HFF-Myc (cell line): ENCODE measurements at places on chromosomes 1 and 21.

DNA sequence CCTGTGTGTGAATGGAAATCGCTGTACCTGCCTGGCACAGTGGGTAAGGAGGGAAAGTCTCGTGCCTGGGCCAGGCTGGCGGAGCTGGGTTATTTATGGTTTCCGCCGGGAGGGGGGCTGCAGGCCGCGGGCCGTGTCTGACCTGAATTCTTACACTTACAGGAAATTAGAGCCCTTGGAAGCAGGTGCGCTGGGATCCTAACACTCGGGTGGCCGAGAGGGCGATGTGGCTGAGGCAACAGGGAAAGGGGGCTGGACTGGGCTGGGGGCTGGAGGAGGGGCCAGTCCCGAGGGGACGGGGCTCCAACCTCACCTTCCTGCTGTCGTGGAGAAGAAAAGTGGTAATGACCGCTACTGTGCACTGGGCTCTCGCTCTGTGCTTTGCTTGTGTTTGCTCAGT is 109.4 kb upstream of the WNT4 start:
- DNase-seq: no peak

GRCh38 chr1:33275706-33276572 is 19.6 kb downstream of the ZNF362 start:
- DNase-seq: no peak

DNA sequence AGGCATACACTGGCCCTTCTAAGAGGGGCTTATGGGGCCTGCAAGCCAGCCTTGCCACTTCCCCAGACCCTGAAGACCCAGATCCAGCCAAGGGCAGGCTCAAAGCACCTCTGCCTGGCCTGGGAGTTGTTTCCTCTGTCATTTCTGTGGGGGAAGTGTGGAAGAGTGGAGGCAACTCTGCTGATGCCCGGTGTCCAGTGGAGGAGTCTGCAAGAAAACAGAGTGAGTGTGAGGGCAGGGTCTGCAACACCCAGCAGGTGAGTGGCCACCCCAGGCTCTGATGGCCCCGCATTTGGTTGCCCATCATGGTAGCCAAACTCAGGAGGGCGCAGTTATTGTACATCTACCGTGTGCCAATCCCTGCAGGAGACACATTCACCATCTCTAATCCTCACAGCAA is 8.4 kb downstream of the CLEC20A start:
- DNase-seq: no peak

DNA sequence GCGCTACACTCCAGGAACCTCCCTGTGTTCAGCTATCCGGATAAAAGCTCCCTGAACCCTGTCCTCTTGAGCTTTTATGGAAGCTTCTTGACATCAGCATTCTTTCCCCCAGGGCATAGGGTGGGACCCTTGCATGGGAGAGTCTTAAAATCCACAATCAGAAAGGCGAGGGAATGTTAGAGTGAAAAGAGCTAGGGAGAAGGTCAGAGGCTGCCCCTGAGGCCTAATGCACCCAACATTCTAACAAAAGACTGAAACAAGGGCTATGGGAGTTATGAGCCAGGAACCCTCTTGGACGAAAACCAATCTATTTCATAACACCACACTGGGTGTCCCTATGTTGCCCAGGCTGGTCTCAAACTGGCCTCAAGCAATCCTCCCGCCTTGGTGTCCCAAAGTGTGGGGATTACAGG is 36.7 kb downstream of the NEK2 start:
- no peak for DNase-seq

DNA sequence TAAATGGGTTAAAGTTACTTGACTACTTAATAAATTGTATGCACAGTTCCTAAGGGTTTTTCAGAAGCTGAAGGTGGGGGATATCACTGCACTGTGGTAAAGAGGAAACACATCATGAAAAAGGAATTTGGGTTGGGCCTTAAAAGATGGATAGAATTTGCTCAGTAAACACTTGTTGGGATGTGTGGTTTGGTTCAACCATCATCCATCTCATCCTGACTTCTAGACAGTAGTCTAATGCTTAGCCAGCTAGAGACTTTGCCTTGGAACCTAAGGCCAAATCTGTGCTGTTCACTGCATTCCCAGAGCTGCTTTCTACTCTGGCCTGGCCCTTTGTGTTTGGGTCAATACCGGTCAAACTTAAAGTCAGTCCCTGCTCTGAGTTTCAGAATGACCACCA is 30.6 kb downstream of the LY9 start:
- DNase-seq: no peak

GRCh38 chr1:18009055-18009454 is 98.5 kb upstream of the IGSF21 start:
- no peak for DNase-seq

DNA sequence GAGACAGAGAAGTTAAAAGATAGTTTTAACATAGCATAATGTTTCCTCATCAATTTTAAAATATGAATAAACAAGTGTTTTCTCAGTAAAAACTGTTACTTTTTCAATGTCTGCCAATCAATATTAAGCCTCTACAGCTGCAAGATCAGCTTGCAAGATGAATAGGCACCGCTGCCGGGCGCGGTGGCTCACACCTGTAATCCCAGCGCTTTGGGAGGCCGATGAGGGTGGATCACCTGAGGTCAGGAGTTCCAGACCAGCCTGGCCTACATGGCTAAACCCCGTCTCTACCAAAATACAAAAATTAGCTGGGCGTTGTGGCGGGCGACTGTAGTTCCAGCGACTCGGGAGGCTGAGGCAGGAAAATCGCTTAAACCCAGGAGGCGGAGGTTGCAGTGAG is 54.8 kb upstream of the SH3GLB1 start:
- DNase-seq: no peak

DNA sequence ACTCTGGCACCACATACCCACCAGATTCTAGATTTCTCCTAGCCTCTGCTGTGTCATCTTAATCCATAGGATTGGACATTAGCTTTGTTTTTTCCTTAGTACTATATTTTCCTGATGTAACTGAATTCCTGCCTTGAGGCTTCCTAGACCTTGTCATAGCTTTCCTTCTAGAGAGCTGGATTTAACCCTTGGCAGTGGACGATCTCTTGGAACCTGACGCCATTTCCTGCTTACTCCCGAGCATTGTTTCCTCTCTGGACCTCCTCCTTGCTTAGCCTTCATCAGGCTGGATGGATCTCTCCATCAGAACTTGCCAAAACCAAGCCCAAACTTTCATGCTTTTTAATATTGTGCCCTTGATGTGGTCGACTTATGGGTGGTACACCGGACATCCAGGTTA is 1.5 kb downstream of the APOBEC4 start:
- DNase-seq: no peak

DNA sequence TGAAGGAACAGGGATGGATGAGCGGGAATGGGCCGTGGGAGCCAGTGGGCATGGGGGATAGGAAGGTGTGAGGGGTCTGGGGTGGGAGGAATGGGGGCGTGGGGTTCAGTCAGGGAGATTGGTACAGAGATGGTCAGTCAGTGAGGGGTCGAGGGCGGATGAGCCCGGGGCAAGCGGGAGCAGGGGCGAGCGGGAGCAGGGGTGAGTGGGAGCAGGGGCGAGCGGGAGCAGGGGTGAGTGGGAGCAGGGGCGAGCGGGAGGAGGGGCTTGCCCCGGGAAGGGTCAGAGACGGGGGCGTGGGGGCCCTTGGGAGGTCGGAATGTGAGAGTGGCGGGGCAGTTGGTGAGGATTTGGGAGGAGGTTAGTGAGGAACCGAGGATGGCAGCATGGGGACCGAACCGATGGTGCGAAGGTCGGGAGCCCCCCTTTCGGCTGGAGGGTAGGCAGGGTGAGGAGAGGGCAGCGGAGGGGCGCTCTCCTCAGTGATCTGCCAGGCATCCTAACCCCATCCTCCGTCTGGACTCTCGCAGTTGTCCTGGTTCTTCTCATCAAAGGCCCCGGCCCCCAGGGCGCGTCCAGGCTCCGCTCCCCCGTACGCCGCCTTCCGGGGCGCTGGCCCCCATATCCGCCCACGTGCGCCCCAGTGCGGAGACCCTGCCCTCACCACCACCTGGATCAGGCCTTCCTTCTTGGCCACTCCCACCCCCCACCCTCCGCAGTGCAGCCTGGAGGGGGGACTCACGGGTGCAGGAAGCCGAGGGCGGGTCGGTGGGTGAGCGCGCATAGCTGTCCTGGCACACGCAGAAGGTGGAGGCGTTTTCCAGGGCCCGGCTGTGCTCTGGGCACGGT is 11.2 kb downstream of the EPHA10 start:
- DNase-seq: no peak

DNA sequence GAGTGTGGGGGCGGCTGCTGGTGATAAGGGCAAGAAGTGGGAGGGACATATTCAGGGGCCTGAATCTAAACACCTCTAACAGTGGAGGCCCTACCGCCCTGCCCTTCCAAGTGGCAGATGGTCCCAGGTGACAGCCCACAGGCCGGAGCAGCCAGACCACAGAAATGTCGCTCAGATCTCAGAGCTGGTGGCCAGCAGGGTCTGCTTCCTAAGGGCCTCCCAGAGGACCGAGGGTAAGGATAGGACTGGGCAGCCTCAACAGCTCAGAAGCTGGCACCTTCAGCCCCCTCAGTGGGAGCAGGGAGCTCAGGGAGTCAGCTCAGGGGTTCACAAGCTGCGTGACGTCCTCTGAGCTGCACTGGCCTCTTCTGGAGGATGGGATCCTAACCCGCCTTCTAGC is 201.8 kb upstream of the ZC3H12A start:
- DNase-seq: no peak

GRCh38 chr1:227736814-227737432 is 1.7 kb downstream of the SNAP47 start:
- no peak for DNase-seq

DNA sequence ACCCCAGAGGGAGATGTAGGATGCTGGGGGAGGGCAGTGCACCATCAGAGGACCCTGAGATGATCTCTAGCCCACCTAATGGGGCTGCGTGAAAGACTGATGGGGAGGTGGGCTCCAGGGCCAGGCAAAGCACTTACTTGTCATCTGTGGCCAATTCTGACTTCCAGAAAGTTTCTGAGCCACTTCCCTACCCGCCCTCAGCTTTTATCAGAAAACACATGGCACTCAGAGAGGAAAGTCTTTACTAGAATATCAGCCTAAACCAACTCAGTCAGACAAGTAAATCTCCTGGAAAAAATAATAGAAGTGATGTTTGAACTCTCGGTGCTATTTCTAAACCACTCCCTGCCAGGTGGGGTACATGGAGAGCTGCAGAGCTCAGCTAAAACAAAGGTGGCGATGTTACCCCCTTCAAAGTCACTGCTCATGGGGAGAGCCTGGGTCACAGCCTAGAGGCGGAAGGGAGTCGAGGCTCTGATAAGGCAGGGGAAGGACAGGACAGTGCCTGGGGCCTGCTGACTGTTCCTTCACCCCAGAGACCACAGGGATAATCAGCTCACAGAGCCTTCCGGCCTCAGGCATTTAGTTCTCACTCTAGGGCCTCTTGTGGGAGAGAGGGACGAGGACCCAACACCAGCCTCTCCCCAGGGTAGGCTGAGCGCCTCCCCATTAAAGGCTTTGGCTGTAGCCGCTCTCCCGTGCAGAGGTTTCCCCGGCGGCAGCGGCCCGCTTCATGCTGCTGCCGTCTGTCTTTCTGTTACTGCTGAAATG is 14.2 kb downstream of the SMIM12 start:
- DNase-seq: no peak

DNA sequence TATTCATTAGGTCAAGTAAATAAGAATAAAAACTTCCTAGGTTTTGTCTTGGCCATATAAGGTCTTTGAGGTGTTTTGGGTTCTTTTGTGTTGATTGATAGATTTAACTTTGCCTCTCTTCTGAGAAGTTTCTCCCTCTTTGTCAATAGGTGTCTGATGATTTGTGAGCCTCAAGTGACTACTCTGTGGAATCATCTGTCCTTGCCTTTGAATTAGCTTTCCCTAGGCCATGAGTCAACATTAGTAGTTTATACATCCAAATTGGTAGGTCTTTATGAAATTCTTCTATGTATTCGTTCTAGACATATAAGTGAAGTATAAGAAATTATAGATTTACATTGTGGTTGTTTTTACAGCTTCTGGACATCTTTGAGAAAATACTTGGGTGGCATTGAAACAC is 864.4 kb downstream of the USP25 start:
- DNase-seq: no peak

- DNase-seq: no peak
These were observed 2.2 kb downstream of the CACNA1E start for GRCh38 chr1:181485287-181486097.

DNA sequence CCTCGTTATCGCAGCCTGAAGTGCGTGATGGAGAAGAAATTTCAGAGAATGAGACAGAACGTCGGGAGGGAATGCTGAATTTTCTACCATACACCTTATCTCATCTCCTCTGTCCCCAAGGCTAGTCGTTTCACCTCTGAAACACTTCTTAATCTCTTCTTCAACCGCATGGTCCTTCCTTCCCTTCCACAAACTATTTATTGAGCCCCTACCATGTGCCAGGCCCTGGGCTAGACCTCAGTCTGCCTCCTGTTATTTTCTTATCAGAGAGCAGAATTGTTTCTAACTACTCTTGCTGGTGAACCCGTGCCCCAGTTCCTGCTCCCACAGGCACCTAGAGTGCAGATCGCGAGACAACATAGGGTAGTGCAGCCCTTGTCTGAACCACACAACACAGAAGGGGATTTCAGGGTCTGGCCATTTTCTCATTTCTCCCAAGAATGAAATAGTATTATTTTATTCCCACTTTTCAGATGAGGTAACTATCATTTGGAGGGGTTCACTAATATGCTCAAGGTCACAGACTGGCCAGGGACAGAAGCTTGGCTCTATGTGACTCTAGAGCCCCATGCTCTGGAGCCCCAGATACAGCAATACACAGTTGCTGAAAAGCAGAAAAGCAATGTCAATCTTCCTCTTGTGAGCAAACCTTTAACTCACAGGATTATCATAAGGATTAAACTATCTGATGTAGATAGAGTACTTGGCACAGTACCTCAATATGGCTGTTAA is 598 bp upstream of the ADIPOR1 start:
- DNase-seq: no peak

DNA sequence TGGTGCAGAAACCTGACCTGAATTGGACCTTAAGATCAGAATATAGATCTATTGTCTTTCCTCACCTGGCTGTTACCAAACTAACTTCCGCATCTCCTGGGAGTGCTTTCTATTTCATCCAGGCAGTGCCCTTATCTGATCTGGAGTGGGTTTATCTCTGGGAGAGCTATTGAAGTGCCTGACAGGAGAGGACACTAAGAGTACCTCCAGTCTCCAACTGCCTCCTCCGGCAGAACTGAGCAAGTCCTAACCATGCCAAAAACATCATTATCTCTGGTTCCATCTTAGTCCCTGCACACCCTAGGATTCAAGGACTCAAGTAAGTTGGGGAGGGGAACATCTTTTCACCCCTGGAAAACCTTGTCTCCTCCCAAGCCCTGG is 12.4 kb upstream of the KCNJ15 start:
- DNase-seq: no peak

DNA sequence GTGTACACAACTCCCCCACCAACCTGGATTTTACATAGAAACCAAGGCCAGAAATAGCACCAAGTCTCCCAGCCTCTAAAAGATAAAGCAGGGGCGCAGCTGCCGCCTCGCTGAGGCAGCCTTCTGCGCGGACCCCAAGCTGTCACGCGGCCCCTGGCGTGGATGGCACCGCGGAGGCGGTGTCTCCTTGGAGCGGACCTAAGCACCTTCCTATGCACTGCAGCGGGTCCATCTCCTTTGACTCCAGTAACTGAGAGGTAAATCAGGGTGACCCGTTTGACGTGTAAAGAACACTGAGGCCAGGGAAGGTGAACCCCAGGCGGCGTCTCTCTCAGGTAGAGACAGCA is 17.0 kb downstream of the ZNF697 start:
- DNase-seq: no peak
